NCI-H1417 (cell line): ENCODE measurements at places on chromosomes 6 and 20.

GRCh38 chr6:41560431-41561192 is 14.4 kb downstream of the FOXP4 start:
- no peak for DNase-seq

GRCh38 chr20:5484346-5484745 is 167.6 kb upstream of the PROKR2 start:
- no peak for DNase-seq

GRCh38 chr6:54193560-54193959 is 82.3 kb downstream of the MLIP start:
- no peak for DNase-seq

GRCh38 chr6:38174806-38175495 is 355.4 kb downstream of the ZFAND3 start:
- no peak for DNase-seq

DNA sequence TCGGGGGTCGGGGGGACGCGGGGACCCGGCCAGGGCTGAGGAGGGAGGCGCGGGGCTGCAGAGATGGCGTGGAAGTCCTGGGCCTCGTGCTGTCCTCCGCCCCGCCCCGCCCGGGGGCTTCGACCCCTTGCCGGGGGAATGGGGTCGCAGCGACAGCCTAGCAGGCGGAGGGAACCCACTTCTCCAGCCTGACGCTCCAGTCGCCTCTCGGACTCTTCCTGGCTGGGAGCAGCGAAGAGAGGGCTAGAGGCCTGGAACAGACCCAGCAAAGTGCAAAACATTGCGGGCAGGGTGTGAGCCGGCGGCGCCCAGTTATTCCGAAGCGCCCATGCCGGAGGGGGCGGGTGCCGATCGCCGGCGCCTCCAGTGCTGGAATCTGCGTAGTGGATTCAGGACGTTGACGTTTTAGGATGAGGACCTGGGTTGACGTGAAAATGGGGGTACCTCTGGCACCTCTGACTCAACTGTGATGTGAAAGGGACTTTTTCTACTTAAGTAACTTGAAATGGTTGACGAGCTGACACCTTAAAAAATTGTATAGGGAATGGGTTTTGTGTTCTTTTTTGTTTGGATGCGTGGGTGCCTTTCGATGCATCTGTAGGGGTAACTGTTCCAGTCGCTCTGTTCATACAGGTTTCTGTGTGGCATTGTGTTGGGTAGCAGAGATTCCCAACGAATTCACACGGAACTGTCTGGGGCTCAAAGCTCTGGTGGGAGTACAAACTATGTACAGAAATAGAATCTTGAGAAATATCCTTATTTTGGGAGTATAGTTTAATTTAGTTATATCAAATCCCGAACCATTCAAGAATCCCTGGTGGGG is 1.4 kb downstream of the SLC35F1 start:
- DNase-seq, result no peak

DNA sequence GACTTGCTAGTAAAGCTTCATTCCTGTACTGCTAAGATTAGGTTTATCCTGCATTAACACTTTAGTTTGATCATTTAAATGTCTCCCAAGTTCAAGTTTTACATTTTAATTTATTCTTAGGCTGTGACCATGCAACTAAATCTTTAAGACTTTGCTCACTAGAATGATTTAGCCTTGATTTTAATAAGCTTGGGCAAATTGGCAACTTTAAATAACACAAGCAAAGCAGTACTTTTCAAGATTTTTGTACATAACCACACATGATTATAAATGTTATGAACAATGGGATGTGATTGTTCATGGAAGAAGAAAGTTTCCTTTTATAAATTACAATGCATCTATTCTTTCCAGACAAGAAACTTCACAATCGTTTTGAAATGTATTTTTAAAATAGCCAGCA is 948.0 kb upstream of the EPHA7 start:
- no peak for DNase-seq

- no peak for DNase-seq
Measured at GRCh38 chr20:48282591-48283228, 497.4 kb upstream of the SULF2 start.

DNA sequence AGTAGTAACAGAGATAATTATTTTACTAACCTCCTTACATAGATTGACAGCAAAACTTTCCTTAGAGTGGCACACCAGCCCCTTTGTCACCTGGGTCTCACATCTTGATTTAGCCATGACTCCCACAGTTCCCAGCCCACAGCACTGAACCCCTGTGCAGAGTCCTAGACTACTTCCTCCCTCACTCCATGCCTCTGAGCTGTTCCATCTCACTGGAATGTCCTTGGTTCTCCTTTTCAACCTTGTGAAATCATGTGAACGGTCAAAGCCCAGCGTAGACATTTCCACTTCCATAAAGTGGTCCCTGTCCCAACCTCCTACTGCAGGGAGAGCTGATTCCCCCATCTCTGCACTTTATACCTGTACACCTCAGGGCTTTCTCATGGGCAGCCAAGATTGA is 19.7 kb downstream of the CGA start:
- no peak for DNase-seq

- no peak for DNase-seq
Measured at GRCh38 chr6:55866128-55866527, 9.3 kb downstream of the BMP5 start.
